ENCODE measurements at places on chromosomes 11 and 22. TPM values are rescaled to one million over a fixed set of nuclear protein-coding genes. Genes with fewer than 3 reads are reported as not detected.

The MCHR1 gene
- 0.17 TPM for total RNA-seq

The SCN3B gene
- 0.45 TPM for total RNA-seq

The GNAZ gene
- total RNA-seq = 4.9 TPM

The ZFP91 gene
- total RNA-seq = 44.0 TPM

The ARHGAP32 gene
- 26.1 TPM for total RNA-seq

The SLC25A45 gene
- total RNA-seq = 11.7 TPM

The TMEM184B gene
- total RNA-seq = 117 TPM

The OR52A1 gene
- total RNA-seq = not detected

The ART5 gene
- total RNA-seq = 0.72 TPM

The MYEOV gene
- total RNA-seq = not detected

The PKDREJ gene
- 0.05 TPM for total RNA-seq

The MN1 gene
- 119 TPM for total RNA-seq

The LBHD1 gene
- 4.2 TPM for total RNA-seq

The RIBC2 gene
- total RNA-seq = 1.1 TPM

The MMP3 gene
- not detected for total RNA-seq

The OR51D1 gene
- not detected for total RNA-seq

The DTX4 gene
- 4.4 TPM for total RNA-seq

The CARD18 gene
- total RNA-seq = not detected

The DNAL4 gene
- total RNA-seq = 10.8 TPM

The LMO2 gene
- total RNA-seq = not detected

The GALR3 gene
- total RNA-seq = not detected

The C11orf87 gene
- 0.05 TPM for total RNA-seq

The CD3D gene
- not detected for total RNA-seq

The PITPNB gene
- 78.7 TPM for total RNA-seq

The TUBA8 gene
- total RNA-seq = 1.4 TPM

The LRP4 gene
- total RNA-seq = 7.0 TPM

The SLC6A5 gene
- total RNA-seq = not detected

The SGSM1 gene
- not detected for total RNA-seq

The C11orf97 gene
- not detected for total RNA-seq

The C22orf42 gene
- total RNA-seq = not detected

The TMPRSS5 gene
- total RNA-seq = 0.33 TPM

The GPHA2 gene
- not detected for total RNA-seq

The RASL10A gene
- total RNA-seq = 0.27 TPM

The TRIM49 gene
- total RNA-seq = not detected

The CASP5 gene
- total RNA-seq = not detected

The TNKS1BP1 gene
- total RNA-seq = 181 TPM

The ARHGEF12 gene
- total RNA-seq = 71.9 TPM

The TENM4 gene
- total RNA-seq = 3.8 TPM

The OR52H1 gene
- not detected for total RNA-seq

The SCN4B gene
- total RNA-seq = 0.42 TPM

The TRIM34 gene
- total RNA-seq = 1.6 TPM

The RTN4RL2 gene
- total RNA-seq = 0.57 TPM

The GLYAT gene
- total RNA-seq = not detected

Measured in chondrocyte (in vitro differentiated cells).